ENCODE measurements at places on chromosomes 16 and 17.

DNA sequence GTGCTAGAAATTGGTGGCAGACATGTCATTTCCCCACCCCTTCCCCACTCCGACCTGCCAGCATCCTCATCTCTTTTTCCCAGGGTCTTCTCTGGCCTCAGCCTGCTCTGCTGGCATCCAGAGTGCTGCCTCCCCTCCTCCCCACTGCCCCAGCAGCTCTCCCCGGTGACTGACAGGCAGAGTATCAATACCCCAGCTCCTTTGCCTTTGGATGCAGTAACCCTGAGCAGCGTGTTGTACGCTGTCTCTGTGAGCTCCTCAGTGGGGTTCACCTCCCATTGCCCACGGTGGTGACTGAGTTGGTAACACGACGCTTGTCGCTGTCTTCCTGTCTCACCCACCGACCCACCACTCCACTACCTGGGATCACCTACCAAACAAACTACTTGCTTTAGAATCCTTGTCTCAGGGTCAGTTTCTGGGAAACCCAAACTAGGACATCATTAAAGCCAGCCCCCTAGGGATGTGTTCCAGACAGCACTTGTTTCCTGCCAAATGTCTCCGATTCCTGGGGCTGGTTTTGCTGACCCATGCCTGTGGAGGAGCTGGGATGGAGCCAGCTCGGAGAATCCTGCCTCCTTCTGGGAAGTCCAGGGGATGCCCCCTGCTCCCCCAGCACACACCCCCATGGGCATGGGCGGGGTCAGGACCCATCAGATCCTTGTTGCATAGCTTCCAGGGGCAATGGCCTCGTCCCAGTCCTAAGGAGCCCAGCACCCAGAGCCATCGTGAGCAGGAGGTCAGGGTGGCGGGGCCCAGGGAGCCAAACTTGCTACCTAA is 8.3 kb upstream of the SBK1 start:
- DNase-seq: no peak

DNA sequence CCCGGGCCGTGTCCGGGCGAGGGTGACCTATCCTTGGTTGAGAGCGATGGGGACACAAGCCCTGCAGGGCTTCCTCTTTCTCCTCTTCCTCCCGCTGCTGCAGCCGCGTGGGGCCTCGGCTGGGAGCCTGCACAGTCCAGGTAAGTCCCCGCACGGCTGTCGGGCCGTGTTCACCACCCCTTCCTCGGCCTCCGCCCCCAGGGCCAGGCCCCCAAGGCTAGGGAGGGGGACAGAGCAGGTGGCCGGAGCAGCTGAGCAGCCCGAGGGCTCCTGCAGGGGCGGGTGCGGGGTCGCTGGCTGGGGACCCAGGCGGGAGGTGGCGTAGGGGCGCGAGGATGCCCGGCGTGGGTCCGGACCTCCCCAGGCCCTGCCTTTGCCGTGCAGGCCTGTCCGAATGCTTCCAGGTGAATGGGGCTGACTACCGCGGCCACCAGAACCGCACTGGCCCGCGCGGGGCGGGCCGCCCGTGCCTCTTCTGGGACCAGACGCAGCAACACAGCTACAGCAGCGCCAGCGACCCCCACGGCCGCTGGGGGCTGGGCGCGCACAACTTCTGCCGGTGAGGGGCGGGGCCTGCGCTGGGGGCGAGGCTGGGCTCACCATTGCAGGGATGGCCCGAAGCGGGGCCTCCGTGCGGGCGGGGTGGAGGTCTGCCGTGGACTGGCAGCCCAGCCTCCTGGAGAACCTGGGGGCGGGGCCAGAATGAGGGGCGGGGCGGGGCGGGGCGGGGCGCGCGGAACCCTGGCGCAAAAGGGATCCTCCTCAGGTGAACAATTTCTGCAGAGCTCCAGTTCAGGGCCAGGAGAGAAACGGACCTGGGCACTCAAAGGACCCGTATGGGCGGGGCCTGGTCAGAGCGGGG is 631 bp downstream of the KREMEN2 start:
- DNase-seq: no peak

GRCh38 chr16:80449392-80449791 is 91.4 kb upstream of the DYNLRB2 start:
- DNase-seq: no peak

DNA sequence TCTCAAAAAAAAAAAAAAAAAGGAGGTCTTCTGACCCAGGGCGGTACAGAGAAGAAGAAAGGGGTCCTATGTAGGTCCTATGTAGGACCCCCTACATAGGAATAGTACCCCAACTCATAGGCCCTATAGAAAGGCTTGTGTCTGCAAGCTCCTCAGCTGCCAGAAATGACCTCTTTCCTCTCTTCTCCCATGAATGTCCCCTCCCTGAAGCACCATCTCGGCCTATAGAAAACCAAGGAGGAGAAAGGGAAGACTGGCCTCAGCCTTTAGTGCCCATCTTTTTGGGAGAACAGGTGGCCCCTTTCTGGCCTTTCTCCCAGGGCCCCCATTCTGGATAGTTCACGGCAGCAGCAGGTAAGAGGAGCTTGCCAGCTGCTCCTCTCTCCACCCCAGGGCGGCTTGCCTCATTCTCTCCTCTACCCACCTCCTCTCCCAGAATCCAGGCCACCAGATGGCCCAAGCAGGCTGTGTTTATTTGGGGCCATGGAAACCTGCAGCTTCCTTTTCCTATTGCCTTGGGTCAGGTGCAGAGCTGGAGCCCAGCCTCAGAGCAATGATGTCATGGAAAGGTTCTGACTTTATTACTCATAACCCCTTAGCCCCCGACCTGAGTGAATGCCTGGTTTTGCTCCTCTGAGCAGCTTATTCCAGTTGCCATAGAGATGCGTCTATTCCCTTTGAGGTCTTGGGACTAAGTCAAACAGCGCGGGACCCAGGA is 1.6 kb upstream of the MRPL58 start:
- DNase-seq: peak; percentile 20

- DNase-seq: no peak
These were observed 3.7 kb downstream of the DUXB start for GRCh38 chr16:75697571-75697970.

GRCh38 chr16:13866073-13866472 is 53.9 kb upstream of the ERCC4 start:
- peak; percentile 53 for DNase-seq

DNA sequence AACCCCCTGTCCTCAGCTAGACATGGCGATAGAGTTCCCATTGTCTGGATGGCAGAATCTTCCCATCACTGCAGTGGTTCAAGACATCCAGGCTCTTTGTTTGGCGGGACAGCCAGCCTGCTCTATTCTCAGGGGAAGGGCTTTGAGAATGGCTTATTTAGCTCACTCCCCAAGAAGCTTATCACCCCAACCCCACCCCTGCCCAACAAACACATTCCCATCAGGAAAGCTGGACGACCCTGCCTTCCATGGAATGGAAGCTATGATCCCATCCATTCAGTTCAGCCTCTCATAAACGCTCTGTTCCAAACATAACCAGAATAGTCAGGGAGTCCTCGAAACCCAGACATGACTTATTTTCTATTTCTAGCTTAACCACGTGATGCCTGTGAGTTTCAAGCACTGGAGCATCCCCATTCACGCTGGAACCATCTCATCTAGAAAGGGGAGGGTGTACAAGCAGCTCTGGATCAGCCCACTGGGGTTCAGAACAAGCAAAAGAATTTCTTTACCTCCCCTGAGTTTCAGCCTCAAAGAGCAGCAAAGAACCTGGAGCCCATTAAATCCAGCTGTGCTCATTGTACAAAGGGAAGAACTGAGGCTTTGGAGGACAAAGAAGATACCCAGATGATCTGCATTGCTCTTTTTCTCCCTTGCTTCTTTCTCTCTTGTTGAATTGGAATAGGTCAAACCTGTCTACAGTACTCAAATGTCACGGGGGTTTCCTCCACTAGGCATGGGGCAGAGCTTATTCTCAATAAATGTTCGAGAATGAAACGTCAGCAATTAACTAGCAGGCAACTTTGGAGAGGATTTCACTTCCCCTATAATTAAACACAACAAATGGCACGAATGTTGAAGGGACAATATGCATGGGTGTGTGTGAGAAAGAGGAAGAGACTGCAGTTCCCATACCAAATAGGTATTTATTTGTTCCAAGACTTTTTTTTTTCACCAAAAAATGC is 93.1 kb downstream of the XYLT1 start:
- peak; percentile 55 for DNase-seq

- no peak for DNase-seq
These were observed 205.9 kb downstream of the HS3ST4 start for GRCh38 chr16:25897702-25898101.

DNA sequence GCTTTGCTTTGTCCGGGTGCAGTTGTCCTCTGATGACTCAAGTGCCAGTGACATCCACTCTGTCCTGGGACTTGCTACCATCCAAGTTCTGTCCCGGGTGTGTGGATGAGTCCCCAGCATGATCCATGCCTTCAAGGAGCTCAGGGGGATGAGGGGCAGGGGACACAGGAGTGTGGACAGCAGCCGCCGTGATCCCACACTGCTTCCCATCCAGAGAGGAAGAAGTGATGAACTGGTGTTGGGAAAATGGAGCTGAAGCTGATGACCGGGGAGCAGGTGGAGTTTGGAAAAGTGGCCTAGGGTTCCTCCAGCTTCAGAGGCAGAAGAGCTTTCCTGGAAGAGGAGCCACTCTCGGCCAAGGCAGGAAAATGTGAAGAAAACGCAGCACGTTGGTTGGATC is 249.6 kb upstream of the TNRC6C start:
- no peak for DNase-seq

DNA sequence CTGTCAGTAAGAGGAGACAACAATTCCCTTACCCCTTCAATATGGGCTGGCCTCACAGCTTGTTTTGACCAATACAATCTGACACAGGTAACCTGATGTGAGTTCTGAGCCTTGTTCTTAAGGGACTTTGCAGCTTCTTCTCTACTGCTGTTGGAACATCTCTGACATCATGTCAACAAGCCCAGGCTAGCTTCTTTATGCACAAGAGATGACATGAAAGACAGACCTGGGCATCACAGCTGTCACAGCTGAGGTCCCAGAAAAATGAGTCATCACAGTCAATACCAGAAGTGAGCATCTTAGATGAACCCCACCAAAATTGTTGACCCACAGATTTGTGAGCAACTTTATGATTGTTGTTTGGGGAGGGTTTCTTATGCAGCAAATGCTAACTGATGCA is 431.7 kb upstream of the PSMD7 start:
- DNase-seq: no peak

DNA sequence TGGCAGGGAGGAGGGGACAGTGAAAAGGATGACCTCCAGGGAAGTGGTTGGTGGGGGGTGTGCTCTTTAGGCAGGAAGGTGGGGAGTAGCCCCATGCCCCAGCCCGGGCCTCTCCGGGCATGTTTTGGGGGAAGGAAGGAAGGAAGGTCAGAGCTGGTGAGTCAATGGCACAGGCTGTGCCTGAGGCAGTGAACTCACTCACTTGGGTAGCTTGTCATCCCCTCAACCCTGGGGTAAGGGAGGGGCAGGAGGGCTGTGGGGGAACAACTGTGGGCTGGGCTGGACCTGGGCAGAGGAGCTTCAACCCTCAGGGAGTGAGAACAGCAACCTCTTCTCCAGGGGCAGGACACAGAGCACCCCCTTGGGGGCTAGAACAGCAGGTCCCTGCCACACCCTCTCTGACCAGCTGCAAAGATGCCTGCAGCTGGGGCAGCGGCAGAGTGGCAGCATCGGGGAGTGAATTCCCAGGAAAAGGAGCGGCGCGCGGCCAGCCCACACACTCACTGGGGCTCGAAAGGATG is 6.3 kb downstream of the CSF3 start:
- peak; percentile 61 for DNase-seq

GRCh38 chr16:13995194-13995593 is 75.2 kb downstream of the ERCC4 start:
- DNase-seq: no peak

- DNase-seq: peak; percentile 42
These were observed at the start of gene XAF1 for GRCh38 chr17:6755731-6756184. TSS of gene XAF1 (plus strand) at chr17:6756046. CDS start at chr17:6756079, 33 bp downstream.

DNA sequence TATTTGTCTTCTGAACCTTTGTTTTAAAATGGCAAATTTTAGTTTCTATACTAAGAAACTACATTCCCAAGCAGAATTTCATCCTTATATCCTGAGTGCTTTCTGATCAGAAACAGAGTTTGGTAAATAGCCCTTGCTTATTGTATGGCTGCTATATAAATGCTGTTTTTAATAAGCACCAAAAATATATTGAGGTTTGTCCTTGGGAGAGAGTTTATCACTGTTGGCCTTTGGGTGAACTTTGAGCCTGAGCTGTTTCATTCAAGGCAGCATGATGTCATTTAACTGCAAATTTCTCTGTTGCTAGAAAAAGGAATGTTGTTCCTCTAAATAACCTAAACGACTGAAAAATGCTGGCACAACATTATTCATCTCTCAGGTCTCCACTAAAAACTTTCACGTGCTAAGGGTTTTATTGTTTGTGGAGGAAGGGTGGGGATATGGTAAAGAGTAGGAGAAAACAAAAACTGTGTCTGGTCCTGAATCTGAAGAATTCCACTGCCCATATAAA is 334.3 kb upstream of the TBX2 start:
- peak; percentile 62 for DNase-seq

DNA sequence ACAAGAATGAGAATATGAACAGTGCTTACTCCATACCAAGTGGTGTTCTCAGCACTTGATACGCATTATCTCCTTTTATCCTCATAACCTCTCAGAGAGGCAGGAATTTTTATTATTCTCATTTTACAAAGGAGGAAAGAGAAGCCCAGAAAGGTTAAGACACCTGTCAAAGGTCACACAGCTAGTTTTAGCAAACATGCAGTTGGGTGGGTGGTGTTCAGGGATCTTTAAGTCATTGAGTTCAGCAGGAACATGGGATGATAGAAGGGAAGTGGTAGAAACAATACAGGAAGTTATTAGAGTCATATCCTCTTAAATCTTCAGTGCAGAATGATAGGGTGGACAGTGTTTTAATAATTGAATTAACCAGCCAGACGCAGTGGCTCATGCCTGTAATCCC is 95.4 kb downstream of the IRX3 start:
- no peak for DNase-seq

DNA sequence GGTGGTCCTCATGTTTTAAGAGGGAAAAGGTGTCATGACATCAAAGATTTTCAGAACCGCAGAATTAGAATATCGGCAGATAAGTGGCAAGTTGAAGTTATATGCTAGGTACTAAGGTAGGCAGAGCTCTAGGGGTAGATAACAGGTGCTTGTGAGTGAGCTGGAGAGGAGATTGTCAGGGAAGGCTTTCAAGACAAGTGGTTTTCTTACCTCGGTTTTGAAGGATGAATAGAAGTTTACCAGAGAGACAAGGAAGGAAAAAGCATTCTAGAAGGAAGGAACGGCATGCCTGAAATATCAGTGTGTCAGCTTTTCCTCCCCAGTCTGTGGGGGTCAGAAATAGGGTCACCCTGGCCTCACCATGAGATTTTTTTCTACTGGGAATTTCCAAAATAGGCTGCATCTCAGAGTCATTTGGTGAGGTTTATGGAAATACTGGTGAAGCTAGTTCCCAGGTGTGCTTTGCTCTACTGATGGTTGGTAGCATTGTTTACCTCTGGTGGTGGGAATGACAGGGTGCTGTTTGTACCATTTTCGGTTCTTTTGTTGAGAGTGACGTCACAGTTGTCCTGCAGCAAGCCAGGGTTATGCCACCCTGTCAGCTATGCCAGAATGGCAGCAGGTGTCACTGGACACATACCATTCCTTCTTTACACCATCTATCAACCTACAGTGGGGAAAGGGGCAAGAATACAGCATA is 112.5 kb downstream of the MSI2 start:
- DNase-seq: no peak

Measured in fibroblast of skin of right quadriceps (primary cell).